ENCODE measurements at places on chromosomes 13 and 19.
A peak's percentile ranks its signal among the peaks of the same experiment; 100 is the strongest.

- no peak for DNase-seq
Observed at GRCh38 chr13:33158271-33158670, 127.3 kb downstream of the STARD13 start.

DNA sequence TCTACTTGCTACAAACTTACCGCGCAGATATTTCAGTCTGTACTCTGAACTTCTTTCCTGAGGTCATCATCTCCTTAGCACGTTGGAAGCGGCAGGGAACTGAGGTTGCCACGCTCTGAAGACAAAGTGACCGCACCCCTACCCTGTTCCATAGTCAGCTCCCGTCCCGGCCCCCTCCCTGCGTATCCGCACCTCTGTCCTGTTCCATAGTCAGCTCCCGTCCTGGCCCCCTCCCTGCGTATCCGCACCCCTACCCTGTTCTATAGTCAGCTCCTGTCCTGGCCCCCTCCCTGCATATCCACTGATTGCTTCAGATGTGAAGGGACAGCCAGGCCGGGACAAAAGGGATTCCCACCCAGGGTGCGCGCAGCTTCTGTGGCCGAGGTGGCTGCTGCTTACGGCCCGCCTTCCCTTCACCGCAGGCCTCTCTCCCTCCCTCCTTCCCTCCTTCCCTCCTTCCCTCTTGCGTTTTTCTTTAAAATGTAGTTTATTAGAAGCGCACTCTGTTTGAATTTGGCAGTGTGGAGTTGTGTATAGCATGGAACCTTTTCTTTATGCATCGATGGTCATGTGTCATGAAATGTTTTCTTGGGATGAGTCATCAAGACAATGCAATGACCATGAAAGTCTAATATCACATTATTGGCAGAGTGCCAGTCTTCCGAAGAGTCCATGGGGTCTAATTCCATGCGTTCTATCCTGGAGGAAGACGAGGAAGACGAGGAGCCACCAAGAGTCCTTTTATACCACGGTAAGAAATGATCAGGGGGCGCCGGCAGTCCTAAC is 21.9 kb upstream of the NDUFS7 start:
- DNase-seq = no peak

- DNase-seq = no peak
Observed at GRCh38 chr19:49889687-49890348, 6.9 kb downstream of the IL4I1 start.

- no peak for DNase-seq
Observed at GRCh38 chr13:84303035-84303434, 420.8 kb upstream of the SLITRK1 start.

DNA sequence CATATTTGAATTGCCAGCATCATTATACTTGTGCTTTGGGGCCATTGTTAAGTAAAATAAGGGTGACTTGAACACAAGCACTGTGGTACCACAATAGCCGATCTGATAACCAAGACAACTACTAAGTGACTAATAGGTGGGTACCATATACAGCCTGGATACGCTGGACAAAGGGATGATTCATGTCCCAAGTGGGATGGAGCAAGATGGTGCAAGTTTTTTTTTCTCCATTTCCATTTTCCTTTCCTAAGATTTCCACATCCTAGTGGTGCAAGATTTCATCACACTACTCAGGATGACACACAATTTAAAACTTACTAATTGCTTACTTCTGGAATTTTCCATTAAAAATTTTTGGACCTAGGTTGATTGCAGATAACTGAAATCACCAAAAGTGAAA is 15.1 kb downstream of the BRCA2 start:
- no peak for DNase-seq

DNA sequence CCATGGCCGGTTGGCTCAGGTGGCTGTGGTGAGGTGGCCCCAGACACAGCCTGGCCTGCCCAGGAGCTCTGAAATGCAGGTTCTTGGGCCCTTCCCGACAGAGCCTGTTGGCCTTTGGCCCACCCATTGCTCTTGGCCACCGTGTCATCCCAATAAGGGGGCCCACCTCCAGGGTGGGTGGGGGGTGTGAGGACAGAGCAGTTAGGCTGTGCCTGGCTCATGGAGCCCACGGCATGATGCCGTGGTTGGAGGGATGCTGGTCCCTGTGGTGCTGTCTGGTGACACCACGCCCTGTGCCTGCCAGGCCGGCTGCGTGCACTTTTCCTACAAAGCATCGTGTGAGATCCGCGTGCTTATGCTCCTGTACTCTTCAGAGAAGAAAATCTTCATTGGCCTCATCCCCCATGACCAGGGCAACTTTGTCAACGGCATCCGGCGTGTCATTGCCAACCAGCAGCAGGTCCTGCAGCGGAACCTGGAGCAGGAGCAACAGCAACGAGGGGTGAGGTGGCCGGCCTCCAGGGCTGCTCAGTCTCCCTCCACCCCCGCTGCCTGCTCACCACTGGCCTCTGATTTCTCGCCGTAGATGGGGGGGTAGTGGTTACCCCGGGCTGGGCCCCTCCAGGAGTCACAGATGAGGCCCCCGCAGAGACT is 7.6 kb downstream of the PNKP start:
- DNase-seq = no peak

GRCh38 chr19:38736036-38736412 is 8.2 kb downstream of the CAPN12 start:
- DNase-seq = peak; percentile 76

- DNase-seq = no peak
Observed at GRCh38 chr19:31089681-31090080, 259.6 kb downstream of the TSHZ3 start.

- DNase-seq = peak; percentile 36
Observed at GRCh38 chr13:110699148-110700145, 6.5 kb downstream of the CARS2 start.

DNA sequence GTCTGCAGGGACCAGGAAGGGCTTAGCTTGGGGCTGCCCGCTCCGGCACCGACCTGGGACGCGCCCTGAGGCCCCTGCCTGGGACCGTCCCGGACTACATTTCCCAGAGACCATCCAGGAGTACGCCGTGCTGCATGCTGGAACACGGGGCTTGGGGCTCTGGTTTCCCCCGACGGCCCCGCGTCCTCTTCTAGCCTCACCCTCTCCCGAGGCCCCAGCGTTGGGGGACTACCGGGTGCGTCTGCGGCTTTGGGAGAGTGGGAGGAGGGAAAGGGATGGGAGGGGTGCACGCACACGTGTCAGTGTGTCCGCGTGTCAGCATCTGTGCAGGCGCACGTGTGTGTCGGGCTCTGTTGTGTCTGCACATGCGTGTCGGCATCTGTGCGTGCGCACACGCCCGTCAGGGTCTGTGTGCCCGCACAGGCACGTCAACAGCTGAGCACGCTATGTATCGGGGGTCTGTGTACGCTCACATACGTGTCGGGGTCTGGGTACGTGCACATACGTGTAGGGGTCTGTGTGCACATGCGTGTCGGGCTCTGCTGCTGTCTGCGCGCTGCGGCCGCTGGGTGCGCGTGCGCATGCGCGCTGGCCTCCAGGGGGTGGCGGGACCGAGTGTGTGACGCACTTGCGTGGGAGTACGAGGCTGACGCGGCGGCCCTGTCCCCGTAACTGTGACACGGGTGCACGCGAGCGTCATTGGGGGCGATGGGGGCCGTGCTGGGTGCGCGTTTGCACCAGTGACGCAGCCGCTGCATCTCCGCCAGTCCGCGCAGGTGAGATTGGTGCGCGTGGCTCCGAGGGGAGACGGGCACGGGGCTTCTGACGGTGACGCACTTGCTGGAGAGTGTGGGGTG is at the start of gene ZNF331:
Gene ZNF331, plus strand, starts transcription at position 625 of the 857 bp plus-strand sequence. CDS start 31,232 bp downstream, outside the sequence.
- DNase-seq = peak; percentile 94

GRCh38 chr13:43285933-43286597 is 262.7 kb downstream of the DNAJC15 start:
- no peak for DNase-seq

- DNase-seq = no peak
Observed at GRCh38 chr13:38902551-38902950, 88.1 kb downstream of the STOML3 start.

GRCh38 chr13:44230071-44230470 is 143.6 kb upstream of the SERP2 start:
- DNase-seq = no peak

- DNase-seq = no peak
Observed at GRCh38 chr13:85419611-85420010, 379.6 kb downstream of the SLITRK6 start.

DNA sequence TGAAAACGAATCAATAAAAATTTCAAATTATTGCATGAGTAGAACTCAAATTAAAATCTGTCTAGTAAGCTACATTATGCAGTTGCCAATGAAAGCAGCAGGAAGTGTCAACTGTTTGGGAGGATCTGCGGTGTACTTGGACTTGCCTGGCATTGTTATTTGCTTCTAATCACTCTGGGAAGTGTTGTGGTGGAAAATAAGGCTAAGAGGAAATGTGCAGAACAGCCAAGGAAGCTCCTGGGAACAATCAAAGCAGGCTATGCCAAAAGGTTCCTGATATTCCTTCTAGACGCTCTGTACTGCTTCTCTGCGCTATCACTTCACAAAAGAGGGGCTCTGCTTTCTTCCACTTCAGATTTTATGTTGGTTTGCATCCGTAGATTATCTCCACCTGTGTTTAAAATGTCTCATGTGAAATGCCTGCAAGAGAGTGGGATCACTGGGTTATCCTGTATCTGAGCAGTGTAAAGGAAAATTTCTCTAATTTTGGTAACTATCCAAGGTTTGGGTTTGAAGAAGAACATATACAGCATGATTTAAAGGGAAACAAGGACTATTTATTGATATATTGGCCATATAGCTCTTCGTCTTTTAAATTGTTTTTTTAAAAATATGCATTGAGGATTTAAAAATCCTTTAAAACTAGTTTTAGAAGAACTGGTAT is 182.7 kb upstream of the CSNK1A1L start:
- no peak for DNase-seq

DNA sequence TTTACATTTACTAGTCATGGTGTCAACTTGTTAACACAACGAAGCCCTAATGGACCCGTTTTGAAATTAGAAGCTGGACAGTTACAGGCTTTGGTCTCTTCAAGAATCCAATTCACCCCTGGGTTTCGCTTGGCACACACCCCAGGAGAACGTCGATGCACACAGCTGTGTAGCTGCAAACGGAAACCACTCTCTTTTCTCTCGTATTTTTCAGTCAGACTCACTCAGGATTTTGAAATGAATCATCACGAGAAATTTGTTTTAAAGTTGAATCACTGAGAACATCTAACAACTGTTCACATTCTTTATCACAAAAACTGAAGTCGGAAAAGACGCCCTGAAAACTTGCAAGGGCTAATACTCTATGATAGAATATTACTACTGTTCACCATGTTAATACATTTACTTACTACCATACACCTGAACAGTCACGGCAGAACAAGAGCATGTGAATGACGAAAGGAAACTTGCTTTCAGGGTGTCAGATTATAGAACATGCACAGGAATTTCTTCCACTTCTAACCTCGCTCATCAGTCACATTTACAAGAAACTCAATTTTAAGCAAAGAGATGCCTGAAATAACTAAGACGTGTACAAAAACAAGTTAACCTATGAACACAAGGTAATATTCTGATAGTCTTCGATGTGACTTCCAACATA is 4.7 kb downstream of the PNMA8A start:
- DNase-seq = peak; percentile 76

DNA sequence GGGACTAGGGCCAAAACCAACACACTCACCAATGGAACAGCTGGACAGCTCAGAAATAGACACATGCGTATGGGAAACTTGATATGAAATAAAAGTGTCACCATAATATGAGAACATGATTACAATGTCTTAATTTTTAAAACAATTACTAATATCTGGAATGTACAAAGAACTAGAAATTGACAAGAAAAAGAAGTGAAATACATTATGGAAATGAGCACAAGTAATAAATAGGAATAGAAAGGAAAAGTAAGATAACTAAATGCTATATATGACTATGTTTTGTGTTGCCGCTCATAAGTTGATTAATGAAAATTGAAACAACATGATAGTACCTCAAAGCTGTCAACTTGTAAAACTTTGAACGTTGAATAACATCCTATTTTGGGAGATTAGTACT is 801.1 kb downstream of the SLITRK5 start:
- no peak for DNase-seq

DNA sequence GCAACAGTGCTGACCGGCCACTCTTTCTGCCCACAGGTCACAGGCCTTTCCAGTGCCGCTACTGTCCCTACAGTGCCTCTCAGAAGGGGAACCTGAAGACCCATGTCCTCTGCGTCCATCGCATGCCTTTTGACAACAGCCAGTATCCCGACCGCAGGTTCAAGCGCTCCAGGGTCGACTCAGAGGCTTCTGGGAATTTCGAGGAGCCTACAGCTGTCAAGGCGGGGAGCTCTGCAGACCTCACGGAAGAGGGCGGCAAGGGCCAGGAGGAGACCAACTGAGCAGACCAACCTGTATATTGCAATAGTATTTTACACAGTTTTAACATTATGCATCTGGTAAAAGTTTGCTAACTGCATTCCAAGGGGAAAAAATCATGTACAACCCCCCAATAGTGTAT is 338.5 kb downstream of the ZNF536 start:
- no peak for DNase-seq

GRCh38 chr19:5122121-5122400 is 153.1 kb downstream of the KDM4B start:
- no peak for DNase-seq

DNA sequence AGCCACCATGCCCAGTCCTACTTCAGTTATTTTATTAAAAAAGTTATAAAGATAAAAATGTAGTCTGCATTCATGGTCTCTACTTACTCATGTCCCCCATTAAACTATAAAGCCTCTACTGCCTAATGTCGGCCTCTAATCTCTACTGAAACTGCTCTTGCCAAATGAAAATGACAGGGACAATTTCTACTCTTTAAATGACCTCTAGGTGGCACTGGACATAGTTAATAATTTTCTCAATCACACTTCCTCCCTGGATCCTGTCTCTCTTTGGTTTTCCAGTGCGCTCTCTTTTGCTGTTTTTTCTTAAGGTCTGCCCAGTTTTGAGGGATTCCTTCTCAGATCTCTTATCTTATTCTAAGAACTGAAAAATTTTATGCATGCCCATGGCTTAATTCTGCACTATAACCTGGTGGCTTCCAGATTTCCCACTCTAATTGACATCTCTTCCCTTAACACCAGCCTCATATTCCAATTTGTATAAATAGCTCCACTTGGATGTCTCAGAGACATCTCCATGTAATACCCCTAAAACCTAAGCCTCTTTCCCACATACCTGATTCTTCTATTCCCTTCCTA is 54.3 kb downstream of the MTMR6 start:
- no peak for DNase-seq

- no peak for DNase-seq
Observed at GRCh38 chr19:46635920-46636761, at the start of gene GNG8. GNG8 (minus strand) TSS chr19:46636202; CDS start chr19:46634682, 1,520 bp downstream.

DNA sequence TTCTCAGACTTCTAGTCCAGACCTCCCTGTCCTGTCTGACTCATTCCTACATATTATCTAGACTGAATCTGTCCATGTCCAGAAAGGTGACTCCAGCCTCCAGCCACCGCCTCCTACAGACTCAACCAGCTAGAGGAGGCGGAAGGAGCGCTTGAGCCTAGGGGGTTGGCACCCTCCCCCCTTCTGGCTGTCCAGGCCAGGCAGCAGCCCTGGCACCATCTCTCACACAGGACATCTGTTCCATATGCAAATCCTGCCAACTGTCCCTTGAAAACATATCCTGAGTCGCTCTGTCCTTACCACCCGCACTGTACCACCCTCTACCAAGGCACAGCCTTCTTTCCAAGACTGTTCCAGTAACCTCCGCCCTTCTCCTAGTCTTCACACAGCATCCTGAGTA is 150.7 kb upstream of the WASF3 start:
- no peak for DNase-seq

GRCh38 chr19:35784503-35785338 is 9.4 kb downstream of the ARHGAP33 start:
- DNase-seq = no peak

GRCh38 chr19:43596842-43597461 is 557 bp downstream of the ZNF576 start:
- DNase-seq = no peak

Data from sigmoid colon (tissue), 7 donors.